ENCODE measurements at places on chromosomes 16 and 17.

- no peak for DNase-seq
Measured at GRCh38 chr16:28193530-28194423, 18.0 kb downstream of the XPO6 start.

DNA sequence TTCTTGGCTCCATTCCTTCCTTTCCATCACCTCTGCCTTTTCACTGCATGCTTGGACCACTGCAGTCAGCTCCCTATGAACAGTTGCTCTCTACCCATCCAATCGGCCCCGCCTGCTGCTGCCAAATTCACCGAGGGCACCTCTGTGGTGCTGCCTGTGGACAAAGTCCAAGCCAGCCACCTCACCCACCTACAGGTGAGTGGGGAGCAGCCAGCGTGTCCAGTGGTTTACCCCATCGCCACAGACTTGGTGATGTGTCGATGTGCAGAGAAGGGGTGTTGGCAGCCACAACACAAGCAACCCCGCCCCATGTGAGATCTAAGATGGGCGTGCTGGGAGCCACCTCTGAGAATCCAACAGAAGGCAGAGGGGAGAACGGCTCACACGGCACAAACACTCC is 43.7 kb upstream of the STH start:
- no peak for DNase-seq

DNA sequence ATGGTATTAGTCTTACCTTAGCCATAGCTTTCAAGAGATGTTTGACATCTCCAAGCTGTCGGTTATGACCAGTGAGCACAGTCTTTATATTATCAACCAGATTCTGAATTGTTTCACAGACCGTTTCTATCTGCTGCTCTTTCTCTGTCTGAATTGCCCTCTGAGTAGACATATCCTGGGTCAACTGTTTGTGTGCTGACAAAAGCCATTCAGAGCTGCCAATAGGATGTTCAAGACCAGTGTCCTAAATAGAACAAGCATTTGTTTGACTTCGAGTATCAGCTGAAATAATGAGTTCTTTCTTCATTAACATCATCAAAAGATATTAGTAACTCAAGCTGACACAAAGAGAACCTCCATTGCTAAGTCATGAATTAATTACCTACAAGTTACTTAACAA is 14.9 kb upstream of the ARL6IP1 start:
- DNase-seq = no peak

- DNase-seq = no peak
Measured at GRCh38 chr16:21663889-21664647, at the start of gene OTOA. OTOA (plus strand) TSS chr16:21663968; CDS start chr16:21678515, 14,547 bp downstream.

- no peak for DNase-seq
Measured at GRCh38 chr16:17348042-17348783, 122.5 kb downstream of the XYLT1 start.

DNA sequence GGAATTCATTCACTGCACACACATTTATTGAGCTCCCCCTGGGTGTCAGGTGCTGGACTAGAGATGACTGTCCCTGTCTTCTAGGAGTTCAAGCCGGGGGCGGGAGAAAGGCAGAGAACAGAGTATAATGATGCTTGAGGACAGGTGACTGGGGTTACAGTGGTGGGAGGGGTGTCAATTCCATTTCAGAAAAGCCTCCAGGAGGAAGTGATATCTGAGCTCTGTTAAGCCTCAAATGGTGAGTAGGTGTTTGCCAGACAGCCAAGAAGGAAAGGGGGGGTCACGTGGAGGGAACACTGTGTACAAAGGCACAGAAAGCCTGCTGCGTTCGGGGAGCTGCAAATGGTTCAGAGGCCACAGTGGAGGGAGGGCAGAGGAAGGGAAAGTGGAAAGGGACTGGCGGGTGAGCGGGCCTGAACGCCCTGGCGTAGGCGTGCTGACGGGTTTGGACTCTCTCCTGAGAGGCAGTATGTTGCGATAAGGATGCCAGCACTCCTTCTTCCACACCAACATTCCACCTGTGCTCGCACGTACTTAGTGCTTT is 9.7 kb upstream of the NXPH3 start:
- peak; percentile 89 for DNase-seq

DNA sequence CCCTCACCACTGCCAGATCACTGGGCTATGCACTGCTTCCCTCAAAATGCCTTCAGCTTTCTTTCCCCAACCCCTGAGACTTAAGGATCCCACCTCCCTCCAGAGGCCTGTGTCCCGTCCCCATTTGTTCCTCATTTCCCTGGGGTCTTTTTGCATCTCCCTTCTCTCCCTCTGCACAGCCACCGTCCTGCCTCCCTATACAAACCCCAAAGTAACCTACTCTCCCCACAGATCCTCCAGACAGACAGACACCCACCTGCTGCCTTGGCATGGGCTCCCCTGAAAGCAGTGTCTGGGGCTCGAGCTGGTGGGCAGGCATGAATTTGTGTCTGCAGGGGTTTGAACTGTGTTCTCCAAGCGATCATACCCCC is 69.4 kb upstream of the TNRC6C start:
- DNase-seq = no peak

DNA sequence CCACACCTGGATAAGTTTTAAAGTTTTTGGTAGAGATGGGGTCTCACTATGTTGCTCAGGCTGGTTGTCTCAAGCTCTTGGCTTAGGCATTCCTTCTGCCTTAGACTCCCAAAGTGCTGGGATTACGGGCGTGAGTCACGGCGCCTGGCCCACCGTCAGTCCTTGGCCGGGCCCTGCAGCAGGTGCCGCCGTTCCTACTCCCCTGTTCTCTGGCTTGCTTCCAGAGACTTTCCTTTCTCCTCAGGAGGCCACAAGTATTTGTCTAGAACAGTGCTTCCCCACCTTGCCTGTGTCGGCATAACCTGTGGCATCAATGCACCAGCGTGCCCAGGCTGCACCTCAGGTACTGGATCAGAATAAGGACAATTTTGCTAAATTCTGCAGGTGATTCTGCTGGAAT is 3.0 kb upstream of the MGAT5B start:
- DNase-seq = no peak

- peak; percentile 79 for DNase-seq
Measured at GRCh38 chr17:37488009-37488604, 1.6 kb upstream of the DUSP14 start.

- no peak for DNase-seq
Measured at GRCh38 chr17:49063652-49064051, 66.5 kb downstream of the IGF2BP1 start.

- DNase-seq = no peak
Measured at GRCh38 chr17:79154446-79154845, 79.8 kb downstream of the ENGASE start.

- no peak for DNase-seq
Measured at GRCh38 chr17:20189979-20190378, 180.8 kb downstream of the SPECC1 start.

DNA sequence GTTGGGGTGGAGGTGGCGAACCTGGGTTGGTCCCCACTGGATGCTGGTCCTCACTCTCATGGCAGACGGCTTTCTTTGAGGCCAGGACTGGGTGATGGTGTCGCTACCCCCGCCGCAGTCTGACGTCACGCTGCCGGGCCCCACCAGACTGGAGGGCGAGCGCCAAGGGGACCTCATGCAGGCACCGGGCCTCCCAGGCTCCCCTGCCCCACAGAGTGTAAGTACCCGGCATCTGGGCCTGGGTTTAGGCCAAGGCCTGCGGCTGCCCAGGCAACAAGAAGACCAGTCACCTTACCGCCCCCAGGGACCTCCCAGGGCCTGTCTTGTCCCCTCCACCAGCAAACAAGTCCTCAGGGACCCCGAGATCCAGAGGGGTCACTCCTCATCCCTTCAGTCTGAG is 17.7 kb downstream of the FOXN1 start:
- no peak for DNase-seq

- no peak for DNase-seq
Measured at GRCh38 chr17:76142039-76142584, 1.1 kb upstream of the FOXJ1 start.

DNA sequence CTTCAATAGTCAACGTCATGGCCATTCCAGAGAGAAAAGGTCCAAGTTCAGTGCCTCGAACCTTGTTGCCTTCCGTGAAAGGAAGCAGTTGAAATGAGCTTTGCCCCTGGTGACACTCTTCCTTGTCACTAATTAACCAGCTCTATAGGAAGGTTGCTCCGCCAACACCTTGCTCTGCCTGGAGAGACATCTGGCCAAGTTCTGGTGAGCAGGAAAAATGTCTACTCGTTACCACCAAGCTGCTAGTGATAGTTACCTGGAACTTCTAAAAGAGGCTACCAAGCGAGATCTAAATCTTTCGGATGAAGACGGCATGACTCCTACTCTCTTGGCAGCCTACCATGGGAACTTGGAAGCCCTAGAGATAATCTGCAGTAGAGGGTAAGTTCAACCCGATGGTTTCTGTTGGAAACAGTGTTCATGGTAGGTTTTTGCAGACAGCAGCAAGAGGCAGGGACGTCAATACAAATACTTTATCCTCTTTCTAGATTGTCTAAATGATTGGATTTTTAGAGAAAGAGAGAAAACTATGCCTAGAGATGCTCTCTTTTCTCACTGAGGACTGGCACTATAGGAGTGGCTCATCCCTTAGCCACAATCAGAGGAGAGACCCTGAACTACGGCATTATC is at the start of gene ANKS4B:
ANKS4B (plus strand) TSS at position 179 of the 630 bp plus-strand sequence; CDS start at position 218, 39 bp downstream.
- DNase-seq = no peak

DNA sequence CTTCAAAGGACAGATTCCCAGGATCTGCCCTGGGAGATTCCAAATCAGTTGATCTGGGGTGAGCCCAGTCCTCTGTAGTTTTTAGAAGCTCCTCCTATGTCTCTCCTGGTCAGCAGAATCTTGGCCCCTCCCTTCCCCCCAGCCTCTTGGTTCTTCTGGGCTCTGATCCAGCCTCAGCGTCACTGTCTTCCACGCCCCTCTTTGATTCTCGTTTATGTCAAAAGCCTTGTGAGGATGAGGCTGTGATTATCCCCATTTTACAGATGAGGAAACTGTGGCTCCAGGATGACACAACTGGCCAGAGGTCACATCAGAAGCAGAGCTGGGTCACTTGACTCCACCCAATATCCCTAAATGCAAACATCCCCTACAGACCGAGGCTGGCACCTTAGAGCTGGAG is 840 bp upstream of the CDH5 start:
- DNase-seq = no peak

DNA sequence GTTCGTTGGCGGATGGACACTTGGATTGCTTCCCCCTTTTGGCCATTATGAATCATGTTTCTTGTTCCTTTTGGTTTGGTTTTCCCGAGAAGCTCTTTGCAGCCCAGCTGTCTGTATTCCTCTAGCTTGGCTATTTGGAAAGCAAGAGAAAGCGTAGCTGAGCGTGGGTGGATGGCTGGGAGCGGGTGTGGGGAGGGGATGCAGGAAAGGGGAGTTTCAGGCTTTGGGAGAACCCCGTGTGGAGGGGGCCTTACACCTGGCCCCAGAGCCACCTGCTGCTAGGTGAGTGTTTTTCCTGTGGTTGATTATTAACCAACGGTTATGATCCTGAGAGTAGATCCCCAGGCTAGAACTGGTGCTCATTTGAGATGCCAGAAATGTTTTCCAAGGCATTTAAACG is 103.7 kb downstream of the RAP1GAP2 start:
- DNase-seq = no peak

DNA sequence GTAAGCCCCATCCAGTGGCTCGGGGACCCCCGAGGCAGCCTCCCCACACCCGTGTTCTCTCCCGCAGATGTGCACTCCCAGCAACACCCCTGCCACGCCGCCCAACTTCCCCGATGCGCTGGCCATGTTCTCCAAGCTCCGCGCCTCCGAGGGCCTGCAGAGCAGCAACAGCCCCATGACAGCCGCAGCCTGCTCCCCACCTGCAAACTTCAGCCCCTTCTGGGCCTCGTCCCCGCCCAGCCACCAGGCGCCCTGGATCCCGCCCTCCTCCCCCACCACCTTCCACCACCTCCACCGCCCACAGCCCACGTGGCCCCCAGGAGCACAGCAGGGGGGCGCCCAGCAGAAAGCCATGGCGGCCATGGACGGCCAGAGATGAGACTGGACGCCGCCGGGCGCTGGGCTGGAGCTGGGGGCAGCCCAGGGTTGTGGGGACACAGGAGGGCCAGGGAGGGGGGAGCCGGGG is 5.0 kb downstream of the UBALD2 start:
- DNase-seq = no peak

DNA sequence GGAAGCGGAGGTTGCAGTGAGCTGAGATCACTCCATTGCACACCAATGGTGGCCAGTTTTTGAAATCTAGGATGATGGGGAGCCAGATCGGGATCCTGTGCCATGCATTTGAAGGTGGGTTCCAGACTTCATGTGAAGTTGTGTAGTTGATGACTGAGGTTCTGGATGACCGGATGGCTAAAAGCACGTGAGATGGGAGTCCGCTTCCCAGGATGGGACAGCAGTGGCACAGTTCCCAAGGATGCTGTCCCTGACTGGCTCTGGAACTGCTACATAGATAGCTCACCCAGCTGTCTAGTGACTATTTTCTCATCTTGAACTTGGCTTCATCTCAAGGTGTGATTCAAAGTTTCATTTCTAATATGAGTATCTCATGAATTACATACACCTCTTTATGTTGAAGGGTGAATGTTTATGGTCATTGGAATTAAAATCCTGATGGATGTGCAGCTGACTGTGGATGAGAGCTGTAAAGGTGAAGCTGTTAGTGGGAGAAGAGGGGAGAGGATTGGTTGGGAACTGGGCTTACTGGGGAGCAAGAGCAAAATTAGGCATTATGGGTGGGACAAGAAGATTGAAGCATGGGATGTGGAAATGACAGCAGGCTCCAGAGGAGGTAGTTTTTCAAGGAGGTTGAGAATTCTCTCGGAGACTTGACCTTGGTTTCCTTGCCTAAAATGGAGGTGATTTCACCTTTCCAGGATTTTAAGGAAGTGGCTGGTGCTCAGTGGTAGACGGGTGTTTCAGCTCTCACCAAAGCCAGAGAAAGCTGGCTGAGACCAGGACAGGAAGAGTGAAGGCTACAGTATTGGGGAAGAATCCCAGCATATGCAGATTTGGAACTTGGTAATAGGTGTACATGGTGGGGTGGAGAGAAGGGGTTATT is 8.2 kb downstream of the TUFM start:
- DNase-seq = no peak

- peak; percentile 69 for DNase-seq
Measured at GRCh38 chr16:83835586-83836566, 28.1 kb downstream of the HSBP1 start.

DNA sequence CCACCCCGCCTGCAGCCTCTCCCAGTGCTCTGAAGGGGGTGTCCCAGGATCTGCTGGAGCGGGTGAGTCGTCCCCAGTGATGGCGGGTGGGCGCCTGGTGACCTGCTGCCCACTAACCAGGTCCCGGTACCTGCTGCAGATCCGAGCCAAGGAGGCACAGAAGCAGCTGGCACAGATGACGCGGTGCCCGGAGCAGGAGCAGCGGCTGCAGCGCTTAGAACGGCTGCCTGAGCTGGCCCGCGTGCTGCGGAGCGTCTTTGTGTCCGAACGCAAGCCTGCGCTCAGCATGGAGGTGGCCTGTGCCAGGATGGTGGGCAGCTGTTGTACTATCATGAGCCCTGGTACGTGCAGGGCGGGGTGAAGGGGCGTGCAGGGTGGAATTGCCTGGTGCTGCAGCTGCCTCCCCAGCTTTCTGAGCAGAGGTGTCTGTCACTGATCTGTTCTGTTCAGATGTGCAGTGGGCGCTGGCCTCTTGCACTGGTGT is 3.6 kb downstream of the CDT1 start:
- DNase-seq = no peak

Data from DMS153 (cell line).